Breast epithelium (tissue), 4 donors: ENCODE measurements at places on chromosomes 2 and 18. TPM values are rescaled to one million over a fixed set of nuclear protein-coding genes. Genes with fewer than 3 reads are reported as not detected.

DNA sequence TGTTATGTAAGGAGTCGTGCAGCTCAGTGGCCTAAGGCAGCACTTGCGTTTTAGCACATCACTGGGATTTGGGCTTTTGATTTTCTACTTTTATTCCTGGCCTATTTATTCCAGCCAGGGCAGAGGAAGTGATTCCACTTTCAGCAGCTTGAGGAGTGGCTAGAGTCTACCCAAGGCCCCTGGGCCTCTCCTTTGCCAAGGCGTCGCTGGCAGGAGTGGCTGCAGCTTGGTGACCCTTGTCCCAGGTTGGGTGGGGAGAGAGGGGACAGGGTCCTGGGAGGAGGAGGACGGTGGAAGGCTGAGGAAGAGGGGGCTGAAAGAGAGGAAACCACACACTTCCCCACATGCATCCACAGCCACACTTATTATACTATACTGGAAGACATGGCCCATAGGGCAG lies 94.1 kb upstream of the SMAD7 start:
- H3K4me1 ChIP-seq: no peaks in the 10 kb centered on the region
- no peaks in the 10 kb centered on the region for H3K36me3 ChIP-seq
- no peak overlapping the region for H3K27ac ChIP-seq
- no peak overlapping the region for H3K4me3 ChIP-seq

LYPD1 gene
- not detected for total RNA-seq

SOX11 gene
- total RNA-seq: 0.33 TPM

FLACC1 gene
- total RNA-seq: 1.2 TPM

FAHD2B gene
- total RNA-seq: 14.0 TPM

DNA sequence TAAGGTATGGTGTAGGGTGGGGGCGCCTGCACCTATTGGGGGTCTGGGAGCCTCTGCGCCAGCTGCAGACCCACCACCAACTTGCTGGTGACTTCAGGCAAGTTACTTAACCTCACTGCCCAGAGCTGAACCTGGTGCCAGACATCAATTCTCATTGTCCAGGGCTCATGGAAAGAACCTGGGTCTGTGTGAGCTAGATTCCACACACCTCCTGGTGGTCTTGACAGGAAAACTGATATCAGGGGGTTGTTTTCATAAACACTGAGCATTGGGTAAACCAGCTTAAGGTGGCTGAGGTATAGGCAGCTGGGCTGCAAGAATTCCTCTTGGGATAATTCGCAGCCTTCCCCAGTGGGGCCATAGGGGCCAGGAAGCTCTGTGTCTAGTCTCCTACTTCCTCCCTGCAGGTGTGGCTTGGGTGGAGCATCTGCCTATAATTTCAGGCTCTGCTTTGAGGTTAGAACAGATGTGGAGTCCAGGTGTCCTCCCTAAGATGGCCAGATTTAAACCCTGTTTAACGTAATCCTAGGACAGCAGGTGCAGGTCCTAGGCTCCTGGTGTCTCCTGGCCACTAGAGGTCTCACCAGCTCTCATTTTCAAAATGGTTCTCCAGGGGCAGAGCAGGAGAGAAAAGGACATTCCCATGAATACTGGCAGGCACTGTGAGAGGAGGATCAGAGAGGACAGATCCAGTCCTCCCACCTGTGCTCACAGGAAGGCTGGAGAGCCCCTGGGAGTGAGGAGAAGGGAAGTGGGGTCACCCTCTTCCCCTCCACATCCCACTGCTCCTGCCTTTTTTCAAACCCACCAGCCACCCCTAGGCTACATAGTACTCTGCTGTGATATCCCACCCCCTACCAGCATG lies 100.4 kb upstream of the SMAD2 start:
- no peak overlapping the region for H3K4me3 ChIP-seq
- peak overlapping the region; percentile 57 for H3K27ac ChIP-seq
- no peaks in the 10 kb centered on the region for H3K4me1 ChIP-seq
- H3K36me3 ChIP-seq: no peaks in the 10 kb centered on the region

PLB1 gene
- total RNA-seq: 8.8 TPM

DNA sequence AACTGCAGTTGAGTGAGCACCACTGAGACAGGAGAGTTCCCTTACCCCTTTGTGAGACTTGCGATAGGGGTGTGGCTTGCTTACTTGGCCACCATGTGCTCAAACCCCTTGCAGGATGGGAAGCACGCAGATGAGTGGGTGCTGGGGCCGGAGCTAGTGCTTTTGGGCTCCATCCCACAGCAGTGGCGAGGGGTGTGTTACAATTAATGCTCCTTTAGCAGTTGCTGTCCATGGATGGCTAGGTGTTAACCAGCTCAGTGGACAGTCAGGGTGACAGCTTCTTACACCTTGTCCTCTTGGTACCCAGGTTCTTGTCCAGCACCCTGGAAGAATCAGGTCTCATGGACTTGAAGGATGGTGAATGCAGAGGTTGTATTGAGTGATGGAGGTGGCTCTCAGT lies 103.9 kb downstream of the SH3RF3 start:
- no peak overlapping the region for H3K27ac ChIP-seq
- no peaks in the 10 kb centered on the region for H3K36me3 ChIP-seq
- no peak overlapping the region for H3K4me3 ChIP-seq
- no peaks in the 10 kb centered on the region for H3K4me1 ChIP-seq
- H3K27me3 ChIP-seq: no peaks in the 10 kb centered on the region

TMEM163 gene
- 1.5 TPM for total RNA-seq

- no peak for DNase-seq
- H3K27me3 ChIP-seq: no peaks in the 10 kb centered on the region
- no peak overlapping the region for H3K4me3 ChIP-seq
- H3K27ac ChIP-seq: no peak overlapping the region
- H3K4me1 ChIP-seq: no peaks in the 10 kb centered on the region
- H3K36me3 ChIP-seq: no peaks in the 10 kb centered on the region
These were observed 690.4 kb upstream of the LRATD1 start for GRCh38 chr2:13942111-13942510.

AKAIN1 gene
- not detected for total RNA-seq

NCKAP1 gene
- 270 TPM for total RNA-seq

DNA sequence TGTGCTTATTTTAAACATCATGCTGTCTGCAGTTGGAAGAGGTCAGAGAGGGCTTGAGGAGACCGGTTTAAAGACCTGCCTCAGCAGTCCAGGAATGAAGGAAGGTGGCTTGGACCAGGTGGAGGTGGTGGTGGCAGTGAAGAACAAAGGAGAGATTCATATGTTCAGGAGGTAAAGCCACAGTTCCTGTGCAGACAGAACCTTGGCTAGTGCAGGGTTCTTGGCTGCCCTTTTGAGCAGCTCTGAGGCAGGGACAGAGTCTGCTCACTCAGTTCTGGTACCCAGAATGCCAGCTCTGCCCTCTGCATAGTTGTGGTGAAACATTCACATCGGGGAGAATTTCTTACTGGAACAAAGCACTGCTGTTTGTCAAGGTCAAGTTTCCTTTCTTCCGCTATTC lies 669.7 kb upstream of the HS6ST1 start:
- no peaks in the 10 kb centered on the region for H3K36me3 ChIP-seq
- H3K27me3 ChIP-seq: no peaks in the 10 kb centered on the region
- no peak overlapping the region for H3K27ac ChIP-seq

DNA sequence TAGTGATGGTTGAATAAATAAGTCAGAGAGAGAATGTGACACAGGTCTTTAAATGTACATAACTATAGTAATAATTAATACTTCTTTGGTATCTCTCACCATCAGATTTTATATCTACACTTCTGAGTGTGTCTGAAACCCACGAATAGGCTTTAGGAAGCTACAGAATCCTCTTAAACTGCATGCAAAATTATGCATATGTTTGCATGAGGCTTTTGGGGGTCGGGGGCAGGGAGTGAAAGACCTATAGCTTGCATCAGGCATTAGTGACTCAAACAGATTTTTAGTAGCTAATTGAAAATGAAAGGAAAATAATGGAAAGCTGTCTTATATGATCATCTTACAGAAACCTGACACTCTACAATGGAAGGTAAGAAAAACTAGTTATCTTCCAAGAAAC lies 14.9 kb downstream of the LRPPRC start:
- no peak for DNase-seq
- H3K27ac ChIP-seq: no peak overlapping the region
- H3K27me3 ChIP-seq: no peaks in the 10 kb centered on the region
- peaks cover 12% of the 10 kb centered on the region for H3K36me3 ChIP-seq

- no peaks in the 10 kb centered on the region for H3K4me1 ChIP-seq
- no peaks in the 10 kb centered on the region for H3K36me3 ChIP-seq
- no peaks in the 10 kb centered on the region for H3K27me3 ChIP-seq
- H3K4me3 ChIP-seq: no peak overlapping the region
These were observed 387.5 kb downstream of the ADCYAP1 start for GRCh38 chr18:1292167-1292566.

DNA sequence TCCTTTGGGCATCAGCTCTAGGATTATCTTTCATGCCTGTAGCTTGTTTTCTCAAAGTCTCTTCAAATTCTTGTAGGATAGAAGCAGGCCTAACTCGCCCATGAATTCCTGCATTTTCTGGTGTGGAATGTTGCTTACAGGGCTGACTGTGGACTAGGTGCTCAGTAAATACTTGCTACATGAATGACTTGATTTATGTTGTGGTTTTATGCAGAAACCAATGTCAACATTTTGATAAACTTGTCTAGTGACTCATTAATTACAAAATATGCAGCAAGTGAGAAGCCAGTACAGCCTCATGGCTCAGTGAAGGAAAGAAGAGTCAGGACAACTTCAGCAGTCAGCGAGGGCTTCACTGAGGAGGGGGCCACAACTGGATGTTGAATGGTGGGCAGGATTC lies 110.6 kb upstream of the SIX2 start:
- H3K4me1 ChIP-seq: no peaks in the 10 kb centered on the region
- no peaks in the 10 kb centered on the region for H3K36me3 ChIP-seq
- H3K27me3 ChIP-seq: no peaks in the 10 kb centered on the region
- no peak for DNase-seq
- no peak overlapping the region for H3K4me3 ChIP-seq

ALPG gene
- total RNA-seq: not detected

SERPINB13 gene
- not detected for total RNA-seq
